ENCODE measurements at places on chromosomes 5 and 9.

DNA sequence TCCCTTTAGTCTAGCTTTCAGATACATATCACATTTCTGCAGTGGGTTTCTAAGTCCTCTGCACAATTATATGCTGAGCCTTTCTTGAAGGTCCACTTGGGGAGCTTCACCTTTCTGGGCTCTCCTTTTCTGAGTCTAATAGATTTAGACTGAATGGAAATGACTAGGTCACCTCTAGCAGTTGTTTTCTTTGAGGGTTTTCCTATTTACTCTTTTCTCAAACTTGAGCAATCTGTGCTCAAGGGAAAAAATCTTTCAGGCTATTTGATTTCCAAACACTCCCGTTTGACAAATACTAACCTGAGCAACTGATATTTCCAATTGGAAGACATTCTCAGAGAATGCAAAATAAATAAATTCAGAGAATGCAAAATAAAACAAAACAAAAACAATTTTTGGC, 39.0 kb downstream of the ISOC1 start:
- no peak for DNase-seq

GRCh38 chr5:179870403-179870903, 11.8 kb upstream of the MRNIP start:
- DNase-seq = peak; percentile 52

GRCh38 chr5:174273325-174273724, 227.8 kb downstream of the NSG2 start:
- DNase-seq = no peak

DNA sequence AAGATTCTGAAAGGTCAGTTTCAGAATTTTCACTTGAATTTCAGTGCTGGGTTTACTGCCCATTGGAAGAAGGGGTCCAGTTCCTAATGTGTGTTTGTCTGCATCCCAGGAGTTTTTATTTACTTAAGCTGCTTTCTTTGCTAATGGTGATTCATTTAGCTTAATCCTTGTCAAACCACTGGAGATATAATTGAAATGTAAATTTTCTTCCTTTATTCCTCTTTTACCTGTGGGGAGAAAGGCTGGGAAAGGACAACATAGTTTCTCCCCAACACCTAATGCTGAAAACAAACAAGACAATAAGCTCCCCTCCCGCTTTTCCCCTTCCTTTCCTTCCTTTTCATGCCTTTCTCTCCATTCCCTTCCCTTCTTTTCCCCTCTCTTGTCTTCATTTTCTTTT, 185.8 kb downstream of the KCTD16 start:
- no peak for DNase-seq

DNA sequence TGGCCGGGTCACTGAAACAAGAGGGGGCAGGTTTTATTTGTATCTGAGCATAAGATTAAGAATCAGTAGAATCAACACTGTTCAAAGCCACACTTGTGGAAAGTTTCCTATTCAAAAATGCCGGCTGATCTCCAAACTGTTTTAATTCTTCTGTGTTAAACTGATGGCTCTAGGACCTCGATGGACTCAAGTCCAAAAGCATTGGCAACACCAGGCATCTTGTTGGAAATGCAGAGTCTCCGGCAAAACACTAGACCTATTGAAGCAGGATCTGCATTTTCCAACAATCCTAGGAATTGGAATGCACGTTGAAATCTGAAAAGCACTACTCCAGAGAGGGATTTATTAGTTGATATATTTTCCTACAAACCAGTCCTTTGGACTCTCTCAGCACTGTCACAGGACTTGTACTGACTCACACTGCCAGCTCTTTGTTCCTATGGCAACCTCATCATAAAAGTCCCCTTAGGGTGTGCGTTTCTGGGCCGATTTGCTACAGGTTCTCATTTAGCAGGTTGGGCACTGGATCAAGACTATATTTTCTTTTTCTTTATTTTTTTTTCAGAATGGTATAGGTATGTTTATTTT, 48.1 kb upstream of the PCA3 start:
- peak; percentile 6 for DNase-seq

GRCh38 chr5:150067405-150067960, 18.9 kb downstream of the CSF1R start:
- DNase-seq = no peak

GRCh38 chr9:5971740-5972139, 43.7 kb downstream of the RANBP6 start:
- peak; percentile 29 for DNase-seq

- DNase-seq = no peak
Measured at GRCh38 chr5:35538198-35538931, 79.3 kb upstream of the SPEF2 start.

DNA sequence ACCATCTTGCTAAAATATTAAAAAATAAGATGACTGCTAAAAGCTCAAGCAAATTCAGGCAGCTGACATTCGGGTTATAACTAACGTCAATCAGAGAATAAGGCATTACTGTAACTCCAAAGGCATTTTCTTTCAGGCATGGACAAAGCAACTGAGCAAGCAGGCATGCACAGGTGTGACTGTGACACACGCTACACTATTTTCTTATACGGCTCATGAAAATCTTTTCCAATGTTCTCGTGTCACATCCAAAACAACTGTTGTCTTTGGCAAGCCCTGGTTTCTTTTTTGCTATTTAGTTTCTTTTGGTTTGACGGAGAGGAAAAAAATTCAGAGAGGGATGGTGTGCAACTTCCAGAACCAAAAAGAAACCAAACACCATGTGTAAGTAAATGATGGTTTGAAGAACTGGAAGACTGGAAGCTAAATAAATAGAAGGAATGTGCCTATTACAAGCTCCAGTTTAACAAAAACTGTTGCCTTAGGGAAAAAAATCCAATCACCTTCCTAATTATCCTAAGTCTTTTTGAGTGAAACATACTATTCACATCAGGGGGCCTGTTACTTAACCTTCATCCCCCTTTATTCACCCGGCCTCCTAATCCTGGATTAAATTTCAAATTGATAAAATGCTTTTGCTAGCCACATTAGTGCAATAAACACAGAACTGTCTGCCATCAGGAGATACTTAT, 277.6 kb downstream of the PSAT1 start:
- no peak for DNase-seq

- DNase-seq = no peak
Measured at GRCh38 chr9:135818718-135819475, 88.4 kb downstream of the CAMSAP1 start.

GRCh38 chr5:16067415-16067814, 112.2 kb downstream of the MARCHF11 start:
- DNase-seq = no peak

- no peak for DNase-seq
Measured at GRCh38 chr5:1730487-1730847, 69.2 kb downstream of the MRPL36 start.

DNA sequence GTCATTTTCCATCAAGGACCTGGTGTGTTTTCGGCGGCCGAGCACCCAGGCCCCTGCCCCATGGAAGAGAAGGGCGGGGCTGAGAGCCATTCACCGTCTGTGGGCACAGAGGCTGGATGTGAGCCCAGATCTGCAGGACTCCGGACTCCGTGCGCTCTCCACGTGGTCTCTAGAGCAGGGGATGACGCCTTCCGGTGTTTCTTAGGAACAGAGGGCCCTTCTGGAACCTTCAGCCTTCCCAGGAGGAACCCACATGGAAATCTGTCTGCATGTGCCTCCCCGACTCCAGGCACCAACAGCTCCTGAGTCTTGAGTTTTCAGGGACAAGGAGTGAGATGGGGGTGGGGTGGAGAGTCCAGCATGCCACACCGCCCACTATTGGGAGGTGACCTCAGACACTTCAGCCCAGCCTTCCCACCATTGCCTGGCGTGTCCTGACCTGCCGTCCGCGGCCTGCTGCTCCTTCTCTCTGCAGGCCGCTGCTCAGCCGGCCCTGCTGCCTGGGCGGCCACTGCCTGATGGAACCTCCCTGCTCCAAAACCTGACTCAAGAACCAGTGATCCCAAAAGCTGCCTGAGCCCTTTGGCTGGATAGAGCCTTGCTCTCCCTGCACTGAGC, 2.4 kb upstream of the RXRA start:
- no peak for DNase-seq

- DNase-seq = no peak
Measured at GRCh38 chr5:122532035-122532434, 220.0 kb downstream of the SNCAIP start.

GRCh38 chr5:14185326-14186058, 42.4 kb downstream of the TRIO start:
- no peak for DNase-seq

- DNase-seq = no peak
Measured at GRCh38 chr9:26013199-26013598, 335.0 kb upstream of the TUSC1 start.

DNA sequence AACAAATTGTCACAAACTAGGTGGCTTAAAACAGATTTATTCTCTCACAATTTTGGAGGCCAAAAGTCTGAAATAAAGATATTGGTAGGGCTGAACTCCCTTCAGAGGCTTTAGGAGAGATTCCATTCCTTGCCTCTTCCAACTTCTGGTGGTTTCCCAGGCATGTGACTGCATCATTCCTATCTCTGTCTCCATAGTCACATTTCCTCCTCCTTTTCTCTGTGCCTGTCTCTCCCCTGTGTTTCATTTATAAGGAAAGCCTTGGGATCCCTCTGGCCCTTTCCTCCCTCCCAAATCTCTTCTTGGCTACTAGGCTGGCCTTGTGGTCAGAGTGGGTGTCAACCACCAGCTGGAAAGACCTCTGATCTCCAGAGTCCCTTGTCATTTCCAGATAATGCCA, 78.2 kb downstream of the SNX18 start:
- no peak for DNase-seq

DNA sequence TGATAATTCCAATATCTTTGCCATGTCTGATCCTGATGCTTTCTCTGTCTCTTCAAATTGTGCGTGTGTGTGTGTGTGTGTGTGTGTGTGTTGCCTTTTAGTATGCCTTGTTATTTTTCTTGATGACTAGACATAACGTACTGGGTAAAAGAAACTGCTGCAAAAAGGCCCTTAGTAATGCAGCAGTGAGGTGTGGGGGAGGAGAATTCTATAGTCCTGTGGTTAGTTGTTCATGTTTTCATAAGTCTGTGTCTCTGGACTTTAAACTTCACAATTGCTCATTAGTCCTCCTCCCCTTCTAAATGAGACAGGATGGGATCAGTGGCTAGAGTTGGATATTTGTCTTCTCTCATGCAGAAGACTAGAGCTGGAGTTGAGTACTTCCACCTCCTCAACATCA, 346.2 kb upstream of the IRX1 start:
- DNase-seq = no peak

DNA sequence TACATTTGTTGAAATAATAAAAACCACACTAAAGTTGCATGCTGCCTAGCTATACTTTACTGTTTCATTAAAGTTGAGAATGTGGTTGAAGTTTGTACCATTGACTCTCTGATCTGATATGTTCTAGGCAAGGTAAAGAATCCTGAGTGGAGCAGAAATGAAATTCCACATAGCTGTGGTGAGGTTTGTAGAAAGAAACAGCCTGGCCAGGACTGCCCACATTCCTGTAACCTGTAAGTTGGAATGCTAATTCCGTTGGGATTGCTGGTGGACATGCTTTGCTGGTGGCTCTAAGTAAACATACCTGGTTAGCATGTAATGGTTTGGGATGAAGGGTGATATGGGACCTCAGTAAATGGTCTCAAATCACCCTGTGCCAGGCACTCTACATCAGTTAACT, 16.8 kb downstream of the NFX1 start:
- DNase-seq = no peak

DNA sequence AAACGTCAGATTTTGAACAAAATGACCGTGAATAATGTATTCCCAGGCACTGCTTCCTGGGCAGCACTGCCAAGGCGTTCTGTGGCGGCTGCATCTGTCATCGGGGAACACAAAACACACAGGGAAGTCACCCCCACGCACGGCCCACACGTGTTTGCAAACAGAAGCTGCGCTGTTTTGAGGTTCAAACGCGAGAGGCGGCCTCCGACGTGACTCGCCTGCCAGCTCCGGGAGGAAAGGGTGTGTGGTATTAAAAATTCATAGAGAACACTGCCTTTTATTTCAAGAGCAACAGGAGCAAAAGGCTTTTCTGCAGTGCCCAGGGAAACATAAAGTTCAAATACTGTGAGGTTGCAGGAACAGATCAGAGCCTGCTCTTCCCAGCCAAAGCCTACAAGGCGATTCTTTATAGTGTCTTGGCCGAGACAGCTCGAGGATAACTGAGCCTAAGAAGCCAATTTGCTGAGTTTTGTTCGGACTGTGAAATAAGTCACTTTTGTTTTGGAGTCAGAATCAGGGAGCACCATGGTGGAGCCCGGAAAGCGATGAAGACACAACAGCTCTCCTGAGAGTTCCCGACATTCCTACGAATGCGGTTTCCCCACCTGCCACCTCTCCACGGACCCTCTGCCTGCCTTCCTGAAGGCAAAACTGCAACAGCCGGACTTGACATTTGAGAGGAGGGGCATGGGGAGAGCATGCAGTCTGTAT, 115.3 kb upstream of the IRX2 start:
- no peak for DNase-seq

- DNase-seq = peak; percentile 64
Measured at GRCh38 chr9:5587024-5587423, 41.9 kb upstream of the RIC1 start.

- DNase-seq = no peak
Measured at GRCh38 chr5:160289356-160289651, 23.1 kb downstream of the CCNJL start.

Measured in lung microvascular endothelial cell (primary cell).